ENCODE measurements at places on chromosomes 5 and 9.

- no peak for DNase-seq
Observed at GRCh38 chr9:134291452-134291881, 34.8 kb upstream of the RXRA start.

- DNase-seq: no peak
Observed at GRCh38 chr9:36135741-36136271, 727 bp upstream of the GLIPR2 start.

DNA sequence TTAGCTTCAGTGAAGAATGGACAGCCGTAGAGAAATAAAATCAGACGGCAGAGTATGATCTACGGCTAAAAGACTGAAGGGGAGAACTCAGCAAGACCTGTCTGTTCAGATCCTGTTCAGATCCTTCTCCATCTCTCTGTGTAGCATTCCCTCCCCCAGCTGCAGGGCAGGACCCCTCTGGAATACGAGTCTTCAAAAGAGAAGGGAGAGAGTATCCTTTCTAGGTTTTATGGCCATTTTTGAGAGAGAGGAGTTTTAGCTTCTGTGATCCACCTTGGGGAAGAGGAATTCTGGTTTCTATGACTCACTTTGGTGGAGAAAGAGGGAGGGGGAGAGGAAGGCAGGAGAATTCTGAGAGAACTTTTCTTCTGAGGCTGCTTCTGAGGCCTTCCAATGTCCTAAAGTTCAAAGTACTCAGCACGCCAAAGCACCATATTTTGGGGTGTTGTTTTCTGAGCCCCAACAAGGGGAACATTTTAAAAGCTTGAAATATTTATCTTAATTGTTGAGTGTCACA is 194.4 kb upstream of the TLE4 start:
- DNase-seq: no peak

DNA sequence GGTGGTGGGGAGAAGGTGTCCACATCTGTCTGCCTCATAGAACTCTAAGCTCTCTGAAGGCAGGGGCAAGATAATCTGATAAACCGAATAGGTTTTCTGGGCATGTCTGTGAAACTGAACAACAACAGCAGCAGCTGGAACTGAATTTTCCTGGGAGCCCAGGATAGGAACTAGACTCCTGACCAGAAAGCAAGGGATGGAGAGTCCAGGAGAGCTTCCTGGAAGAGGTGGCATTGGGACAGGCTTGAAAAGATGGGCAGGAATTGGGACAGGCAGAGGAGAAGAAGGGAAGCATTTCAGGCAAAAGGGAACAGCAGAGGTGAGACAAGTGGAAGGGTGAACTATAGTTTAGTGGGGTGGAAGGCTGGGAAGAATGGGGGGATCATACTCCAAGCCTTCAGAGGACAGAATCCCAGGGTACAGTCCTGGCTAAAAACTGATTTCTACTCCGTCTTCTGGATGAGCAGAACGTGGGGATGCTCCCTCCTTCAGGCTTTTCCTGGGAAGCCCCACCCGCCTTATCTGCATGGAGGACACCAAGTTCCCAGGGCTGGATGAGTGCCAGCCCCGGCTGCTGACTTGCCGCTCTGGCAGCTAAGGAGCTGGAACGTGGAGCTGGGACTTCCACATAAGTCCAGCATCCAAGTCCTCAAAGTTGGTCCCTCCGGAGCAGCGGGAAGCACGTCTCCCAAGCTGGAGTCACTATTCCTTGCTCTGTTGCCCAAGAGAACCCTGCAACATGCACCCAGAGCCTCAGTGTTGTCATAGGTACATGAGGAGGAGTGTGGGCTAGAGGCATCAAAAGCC is 13.9 kb upstream of the KIF12 start:
- DNase-seq: no peak

DNA sequence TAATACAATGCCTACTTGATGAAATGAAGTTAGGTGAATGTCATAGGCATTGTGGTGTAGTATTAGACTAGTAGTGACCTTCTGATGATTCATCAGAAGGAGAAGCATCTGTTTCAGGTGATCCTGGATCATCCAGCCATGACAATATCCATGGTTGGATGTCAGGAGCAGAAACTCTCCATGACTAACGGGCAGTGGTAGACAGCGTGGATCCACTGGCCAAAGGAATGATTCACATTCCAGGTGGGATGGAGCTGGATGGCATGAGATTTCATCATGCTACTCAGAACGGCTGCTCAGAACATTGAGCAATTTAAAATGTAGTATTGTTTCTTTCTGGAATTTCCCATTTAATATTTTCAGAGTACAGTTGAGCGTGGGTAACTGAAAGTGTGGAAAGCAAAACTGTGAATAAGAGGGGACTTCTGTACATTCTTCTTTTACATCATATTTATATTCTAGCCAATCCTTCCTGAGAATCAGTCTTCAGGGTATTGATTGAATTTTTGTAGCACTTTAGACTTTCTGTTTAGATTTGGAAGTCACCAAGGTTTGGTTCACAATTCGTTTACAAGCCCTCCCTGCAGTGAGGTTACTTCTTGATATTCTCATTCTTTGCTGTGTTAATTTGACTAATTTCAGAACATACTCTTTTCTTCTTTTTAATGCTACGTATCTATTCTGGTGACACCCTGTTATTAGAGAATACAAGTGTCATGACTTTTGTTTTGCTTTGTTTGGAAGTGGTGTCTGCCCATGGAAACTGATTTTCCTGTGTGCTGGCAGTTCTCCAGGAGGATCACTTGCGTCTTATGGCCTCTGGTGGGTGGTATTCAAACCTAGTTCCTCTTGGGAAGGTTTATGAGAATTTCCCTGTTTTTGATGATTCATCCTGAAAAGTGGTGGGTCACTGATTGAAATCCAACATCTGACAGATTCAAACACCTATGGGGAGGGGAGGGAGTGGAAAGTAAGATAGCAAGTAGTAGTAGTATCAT is 12.2 kb upstream of the CLINT1 start:
- DNase-seq: no peak

DNA sequence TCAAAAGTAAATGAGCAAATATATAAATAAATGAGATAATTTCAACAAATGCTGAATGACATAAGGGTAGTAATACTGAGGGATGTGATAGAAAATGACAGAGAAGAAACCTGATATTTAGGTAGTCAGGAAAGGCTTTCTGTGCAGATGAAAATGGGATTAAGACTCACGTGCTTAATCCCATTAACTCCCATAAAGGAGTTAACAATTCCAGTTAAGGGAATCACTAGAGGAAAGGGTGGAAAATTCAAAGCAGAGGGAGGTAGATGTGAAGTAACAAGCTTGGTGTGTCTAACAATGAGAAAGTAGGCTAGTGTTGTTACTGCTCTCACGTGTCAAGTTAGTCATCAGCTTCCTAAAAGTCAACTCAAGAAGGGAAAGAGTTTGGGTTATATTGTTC is 90.5 kb upstream of the TRIM32 start:
- no peak for DNase-seq

DNA sequence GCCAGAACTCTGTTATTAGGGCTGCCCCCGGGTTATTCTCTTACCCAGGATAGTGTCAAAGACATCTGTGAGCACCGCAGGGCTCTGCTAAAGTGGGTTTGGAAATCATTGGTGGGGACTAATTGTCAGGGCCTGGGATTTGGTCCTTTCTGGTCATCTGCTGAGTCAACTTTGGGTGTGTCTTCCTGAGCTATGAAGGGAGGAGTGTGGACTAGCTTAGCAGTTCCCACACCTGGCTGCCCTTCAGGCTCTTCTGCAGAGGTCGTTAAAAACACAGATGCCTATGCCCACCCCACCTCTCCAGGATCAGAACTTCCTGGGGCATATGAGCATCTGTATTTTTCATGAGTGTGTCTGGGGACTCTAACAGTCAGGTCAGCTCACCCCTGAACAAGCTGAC is 352.2 kb downstream of the SLIT3 start:
- no peak for DNase-seq

GRCh38 chr9:91589101-91589553 is 165.5 kb upstream of the NFIL3 start:
- peak; percentile 57 for DNase-seq

- DNase-seq: no peak
Observed at GRCh38 chr9:113475992-113476391, 12.5 kb downstream of the RGS3 start.

GRCh38 chr5:56900858-56901578 is 8.4 kb upstream of the SETD9 start:
- DNase-seq: peak; percentile 42

DNA sequence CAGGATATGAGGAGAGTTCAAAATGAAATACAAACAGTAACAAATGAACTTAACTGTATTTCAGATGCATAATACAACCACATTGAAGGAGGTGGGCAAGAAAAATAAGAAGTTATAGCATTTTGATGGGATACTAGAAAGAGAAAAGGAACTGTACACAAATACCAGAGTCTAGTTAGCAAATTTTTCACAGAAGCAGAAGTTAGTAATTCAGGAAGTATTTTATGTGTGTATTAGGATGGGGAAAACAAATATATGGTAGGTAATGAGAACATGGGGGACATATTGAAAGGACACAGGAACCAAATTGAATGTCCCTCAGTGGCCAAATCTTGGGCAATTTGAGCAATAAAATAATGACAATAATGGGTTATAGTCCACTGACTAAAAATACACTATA is 18.4 kb downstream of the GM2A start:
- DNase-seq: no peak

GRCh38 chr5:150175076-150175475 is 8.5 kb downstream of the CDX1 start:
- DNase-seq: no peak

DNA sequence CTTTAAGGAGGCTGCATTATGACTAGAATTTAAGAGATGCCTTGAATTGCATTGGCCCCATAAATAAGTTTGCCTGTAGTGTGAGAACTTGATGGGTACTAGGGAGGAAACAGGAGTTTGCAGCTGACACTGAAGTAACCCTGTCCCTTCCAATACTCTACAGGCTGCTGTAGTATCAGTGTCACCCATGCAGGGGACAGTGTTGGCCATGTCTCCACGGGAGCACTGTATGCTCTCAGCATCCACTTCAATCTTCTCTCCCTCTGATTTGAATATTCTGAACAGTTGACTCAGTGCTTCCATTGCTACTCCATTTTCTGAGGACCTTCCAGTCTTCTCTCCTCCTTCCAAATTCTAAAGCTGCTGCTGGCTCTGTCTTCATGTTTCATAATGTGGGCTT is 11.4 kb upstream of the IFNA14 start:
- no peak for DNase-seq

GRCh38 chr9:137080260-137081122 is 3.2 kb downstream of the UAP1L1 start:
- no peak for DNase-seq

DNA sequence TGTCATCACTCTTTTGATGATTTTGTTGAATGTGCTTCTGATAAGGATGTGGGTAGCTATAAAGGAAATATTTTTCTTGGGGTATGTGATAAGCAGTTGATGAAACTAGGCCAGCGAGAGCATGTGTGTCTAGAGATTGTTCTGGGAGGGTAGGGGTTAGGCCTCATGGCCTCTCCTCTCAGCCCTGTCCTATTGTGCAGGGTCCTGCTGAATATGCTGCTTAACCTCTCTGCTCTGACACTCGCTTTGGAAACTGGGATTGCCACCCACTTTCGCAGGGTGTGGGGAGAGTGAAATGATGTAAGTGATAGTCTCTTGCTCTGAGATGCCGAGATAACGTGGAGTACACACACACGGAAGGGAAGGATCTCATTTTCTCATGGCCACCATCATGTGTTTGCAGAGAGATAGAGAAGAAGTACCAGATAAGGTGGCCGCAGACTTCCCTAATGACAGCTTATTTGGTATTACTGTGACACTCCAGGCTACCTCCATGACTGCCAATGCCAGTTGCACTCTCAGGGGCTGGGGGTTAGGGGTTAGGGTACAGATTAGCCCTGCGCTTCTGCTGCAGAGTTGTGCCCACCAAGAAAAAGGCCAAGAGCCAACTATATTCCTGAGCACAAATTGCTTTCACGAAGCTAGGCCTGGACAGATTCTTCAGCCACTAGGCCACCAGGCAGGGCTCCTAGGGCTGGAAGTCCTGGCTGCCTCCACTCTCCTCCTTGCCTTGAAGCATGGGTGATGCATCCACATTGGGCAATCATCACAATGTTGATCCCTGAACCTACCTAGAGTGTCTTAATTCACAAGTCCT is 25.2 kb upstream of the TNFAIP8 start:
- no peak for DNase-seq

DNA sequence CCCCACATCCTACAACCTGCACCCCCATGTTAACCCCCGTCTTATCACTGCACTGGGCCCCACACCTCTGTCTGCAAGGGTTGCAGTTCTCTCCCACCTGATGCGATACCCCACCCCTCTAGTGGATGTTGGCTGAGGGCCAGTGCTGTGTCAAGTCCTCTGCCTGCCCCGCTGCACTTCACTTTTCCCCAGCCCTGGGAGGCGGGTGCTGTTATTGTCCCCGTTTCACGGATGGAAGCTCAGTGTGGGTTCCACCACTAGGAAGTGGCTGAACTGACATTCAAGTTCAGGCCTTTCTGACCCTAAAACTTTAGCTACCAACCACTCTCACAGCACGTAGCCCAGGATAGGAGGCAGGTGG is 3.5 kb downstream of the SNCB start:
- DNase-seq: no peak

- no peak for DNase-seq
Observed at GRCh38 chr5:90134892-90135291, 274.7 kb downstream of the CETN3 start.

- no peak for DNase-seq
Observed at GRCh38 chr5:167968837-167969236, 322.6 kb upstream of the WWC1 start.

GRCh38 chr9:76738402-76738801 is 25.8 kb upstream of the PCA3 start:
- DNase-seq: peak; percentile 77

DNA sequence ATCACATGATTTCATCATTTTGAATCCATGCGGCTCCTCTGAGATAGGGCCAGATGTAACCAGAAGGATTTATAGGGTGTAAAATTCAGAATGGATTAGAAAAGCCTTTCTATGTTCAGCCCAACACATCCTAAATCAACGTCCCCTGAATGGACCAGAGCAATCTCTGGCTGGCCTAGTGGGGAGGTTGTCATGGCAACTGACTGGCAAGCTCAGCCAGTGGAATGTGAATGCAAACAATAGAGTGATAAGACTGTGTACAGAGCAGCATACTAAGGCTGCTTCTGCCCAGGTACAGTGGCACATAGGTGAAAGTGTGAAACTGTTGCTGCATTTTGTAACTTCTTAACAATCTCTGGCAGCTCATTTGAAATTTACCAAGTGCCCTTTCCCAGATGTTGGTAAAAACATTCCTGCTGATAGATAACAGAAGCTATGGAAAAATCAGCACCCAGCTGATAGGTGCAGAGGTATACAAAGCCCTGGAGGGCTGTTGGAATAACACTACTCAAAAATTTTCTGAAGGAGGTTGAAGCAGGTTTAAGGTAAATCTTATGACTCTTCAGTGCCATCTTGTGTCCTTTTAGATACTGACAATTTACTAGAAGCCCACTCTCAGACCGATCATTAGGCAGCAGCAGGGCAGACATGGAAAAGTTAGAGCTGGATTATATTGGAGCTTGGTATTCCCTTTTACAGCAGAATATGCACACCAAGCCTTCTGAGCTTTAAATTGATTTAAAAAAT is 267.2 kb downstream of the RAB3C start:
- peak; percentile 47 for DNase-seq

- DNase-seq: no peak
Observed at GRCh38 chr9:114084282-114085073, 6.4 kb upstream of the AMBP start.

Data from NCI-H1105 treated with DMSO at 0.1 percent for 48 hours (cell line).